ENCODE measurements at places on chromosomes 5 and 9.

DNA sequence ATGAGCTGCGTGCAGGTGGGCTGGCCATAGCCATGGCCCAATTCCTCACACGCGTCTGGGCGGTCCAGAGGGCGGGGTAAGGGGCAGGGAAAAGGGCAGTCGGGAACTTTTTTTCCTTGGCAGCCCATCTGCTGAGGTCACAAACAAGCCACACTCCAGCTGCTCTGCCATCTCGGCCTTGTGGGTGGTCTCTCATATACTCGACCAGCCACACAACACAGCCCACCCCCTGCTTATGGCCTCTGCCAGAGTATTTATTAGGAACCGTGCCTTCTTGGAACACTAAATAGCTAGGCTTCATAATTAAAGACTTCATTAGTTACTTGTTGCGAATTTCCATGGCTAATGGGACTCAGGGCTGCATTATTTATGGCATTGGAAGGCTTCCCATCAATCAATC, 98.5 kb upstream of the LHFPL2 start:
- DNase-seq = no peak

GRCh38 chr5:106092455-106092854, 1578.3 kb downstream of the EFNA5 start:
- no peak for DNase-seq

GRCh38 chr5:142181096-142181495, 72.5 kb downstream of the NDFIP1 start:
- DNase-seq = no peak

GRCh38 chr9:86562691-86563090, 208.5 kb upstream of the TUT7 start:
- DNase-seq = no peak

DNA sequence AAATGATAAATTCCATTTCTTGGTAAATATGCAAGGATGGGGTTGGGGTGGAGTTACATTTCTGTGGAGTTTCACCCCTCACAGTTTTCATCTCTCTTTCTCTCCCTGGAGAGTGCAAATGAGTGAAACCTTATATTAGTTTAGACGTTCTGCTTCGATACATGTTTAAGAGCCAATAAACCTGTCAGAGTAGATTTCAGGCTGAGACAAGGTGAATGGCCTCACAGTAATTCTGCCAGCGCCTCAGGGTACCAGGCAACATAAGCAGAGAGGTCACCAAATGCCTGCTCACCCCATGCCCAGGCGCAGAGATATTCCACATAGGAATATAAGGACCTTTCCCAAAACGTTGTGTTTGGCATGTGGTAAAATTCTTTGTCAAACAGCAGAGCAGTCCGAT, 154.9 kb upstream of the VLDLR start:
- DNase-seq = no peak

DNA sequence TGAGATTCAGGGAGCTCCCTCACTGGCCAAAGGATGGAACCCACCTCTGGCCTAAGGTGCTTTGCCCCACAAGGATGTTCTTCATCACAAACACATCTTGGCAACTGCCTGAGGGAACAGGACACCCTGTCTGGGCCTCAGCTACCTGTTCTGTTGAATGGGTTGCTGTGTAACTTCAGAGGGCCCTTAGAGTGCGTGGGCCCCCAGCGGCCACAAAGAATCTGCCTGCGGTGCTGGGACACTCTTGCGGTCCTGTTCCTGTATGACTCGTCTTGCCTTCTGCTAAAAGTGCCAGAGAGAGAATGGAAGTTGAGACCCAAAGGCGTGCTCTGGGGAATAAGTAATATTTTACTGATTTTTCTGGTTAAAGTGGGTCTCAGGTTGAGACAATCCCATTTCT, 14.1 kb upstream of the RPL26L1 start:
- DNase-seq = no peak

GRCh38 chr5:9785751-9786150, 155.6 kb upstream of the TAS2R1 start:
- DNase-seq = no peak

- peak; percentile 48 for DNase-seq
Observed at GRCh38 chr5:20276061-20276958, 288.3 kb upstream of the CDH18 start.

GRCh38 chr9:124567362-124567761, 60.2 kb upstream of the NR5A1 start:
- DNase-seq = no peak

- DNase-seq = no peak
Observed at GRCh38 chr9:13769641-13770040, 490.1 kb upstream of the MPDZ start.

DNA sequence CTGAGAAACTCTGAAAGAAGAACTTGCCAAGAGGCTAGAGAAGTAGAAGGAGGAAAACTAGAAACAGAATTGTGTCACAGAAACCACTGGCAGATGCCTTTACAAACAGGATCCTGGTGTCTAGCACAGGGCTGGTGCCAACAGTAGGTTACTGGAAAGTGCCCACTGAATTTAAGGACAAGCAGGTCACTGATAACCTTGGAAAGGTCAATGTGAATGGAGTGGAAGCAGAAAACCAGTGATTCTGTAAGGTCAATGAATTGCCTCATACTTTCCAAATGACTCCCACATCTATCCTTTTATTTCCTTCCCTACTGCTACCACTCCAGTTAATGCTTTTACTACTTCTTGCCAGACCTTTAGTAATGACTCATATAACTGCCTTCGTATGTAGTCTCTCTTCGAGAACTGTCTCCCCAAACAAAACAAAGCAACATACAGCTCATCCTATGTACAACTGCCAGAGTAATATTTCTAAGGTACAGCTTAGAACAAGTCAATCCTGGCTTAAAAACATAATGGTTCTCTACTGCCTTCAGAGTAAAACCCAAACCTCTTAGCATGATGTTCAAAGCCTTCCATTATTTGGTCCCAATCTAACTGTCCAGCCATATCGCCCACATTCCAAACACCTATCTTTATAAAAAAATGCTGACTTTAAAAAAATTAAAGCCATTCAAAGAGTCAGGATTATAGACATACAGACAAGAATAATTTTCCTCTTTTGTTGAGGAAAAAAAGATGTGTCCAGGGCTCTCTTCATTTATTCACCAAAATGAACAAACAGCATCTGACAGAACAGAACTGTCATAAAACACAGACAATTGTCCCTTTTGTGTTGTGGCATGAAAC, 52.5 kb downstream of the NR3C1 start:
- no peak for DNase-seq

DNA sequence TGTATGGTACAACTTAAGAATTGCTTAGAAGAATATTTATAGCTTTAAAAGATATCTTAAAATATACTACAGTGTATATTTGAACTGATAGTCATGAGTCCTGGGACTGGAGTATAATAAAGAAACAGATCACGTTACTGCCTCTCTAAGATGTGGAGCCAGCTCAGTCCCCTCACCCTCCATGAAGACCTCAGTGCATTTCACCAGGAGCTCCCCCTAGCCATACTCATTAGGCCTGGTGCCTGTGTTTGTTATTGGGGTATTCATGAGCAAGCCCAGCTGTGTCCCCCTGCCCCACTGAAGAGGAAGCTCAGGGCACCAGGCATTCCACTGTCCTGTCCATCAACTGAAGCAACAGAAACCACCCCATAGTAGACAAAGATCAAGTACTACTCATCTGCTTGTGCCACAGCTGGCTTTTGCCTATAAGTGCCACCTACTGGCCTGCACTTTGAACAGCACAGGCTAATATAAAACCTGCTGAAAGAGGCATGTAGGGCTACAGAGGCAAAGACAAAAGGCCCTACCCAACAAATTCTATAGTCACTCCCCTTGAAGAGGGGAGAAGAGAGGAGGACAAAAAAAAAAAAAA, 850.2 kb upstream of the NUDT12 start:
- peak; percentile 21 for DNase-seq

DNA sequence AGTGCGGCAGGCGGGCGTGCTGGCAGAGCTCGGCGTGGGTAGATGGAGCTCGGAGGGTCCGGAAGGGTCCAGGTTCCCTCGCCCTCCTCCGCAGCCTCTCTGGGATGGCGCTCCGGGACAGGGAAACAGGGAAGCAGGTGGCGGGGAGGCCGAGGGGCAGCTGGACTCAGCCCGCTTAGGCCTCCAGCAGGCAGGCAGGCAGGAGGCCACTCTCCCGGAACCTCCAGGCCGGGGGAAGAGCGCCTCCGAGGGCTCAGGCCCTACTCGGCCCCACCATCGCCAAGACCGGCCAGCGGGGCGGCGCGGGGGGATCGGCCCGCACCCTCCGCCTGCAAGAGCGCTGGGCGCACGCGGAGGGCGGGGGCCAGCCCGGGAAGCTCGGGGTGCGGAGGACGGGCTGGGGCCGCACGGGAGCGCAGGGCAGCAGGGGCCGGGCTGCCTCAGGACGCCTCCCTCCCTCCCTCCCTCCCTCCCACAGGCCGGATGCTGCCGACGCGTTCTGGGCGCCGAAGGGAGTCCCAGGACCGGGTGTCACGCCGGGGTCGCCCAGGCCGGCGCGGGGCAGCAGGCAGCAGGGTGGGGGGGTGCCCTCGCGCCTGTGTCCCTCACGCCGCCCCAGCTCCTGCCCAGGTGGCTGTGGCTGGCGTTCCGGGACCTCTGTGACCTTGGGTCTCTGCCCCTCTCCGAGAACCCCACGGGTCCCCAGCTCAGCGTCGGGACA, 977 bp downstream of the MGAT4B start:
- DNase-seq = no peak

GRCh38 chr5:118290204-118290603, 698.1 kb downstream of the DTWD2 start:
- DNase-seq = no peak

DNA sequence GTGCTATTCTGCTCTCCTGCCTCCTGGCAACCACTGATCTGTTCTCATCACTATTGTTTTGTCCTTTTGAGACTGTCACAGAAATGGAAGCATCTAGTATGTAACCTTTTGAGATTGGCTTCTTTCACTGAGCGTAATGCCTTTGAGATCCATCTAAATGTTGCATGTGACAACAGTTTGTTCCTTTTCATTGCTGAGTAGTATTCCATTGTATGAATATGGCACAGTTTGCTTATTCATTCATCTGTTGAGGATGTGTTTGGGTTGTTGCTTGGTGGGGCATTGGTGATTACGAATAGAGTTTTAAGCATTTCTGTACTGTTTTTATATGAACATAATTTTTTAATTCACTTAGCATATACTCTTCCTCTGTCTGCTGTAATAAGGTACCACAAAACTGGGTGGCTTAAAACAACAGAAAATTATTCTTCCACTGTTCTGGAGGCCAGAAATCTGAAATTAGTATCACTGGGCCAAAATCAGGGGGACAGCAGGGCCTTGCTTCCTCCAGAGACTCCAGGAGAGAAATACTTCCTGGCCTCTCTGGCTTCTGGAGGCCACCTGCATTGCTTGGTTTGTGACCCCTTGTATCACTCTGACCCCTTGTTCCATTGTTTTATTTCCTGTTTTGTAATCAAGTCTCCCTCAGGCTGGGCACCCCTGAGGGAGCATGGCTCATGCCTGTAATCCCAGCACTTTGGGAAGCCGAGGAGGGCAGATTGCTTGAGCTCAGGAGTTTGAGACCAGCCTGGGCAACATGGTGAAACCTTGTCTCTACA, 53.0 kb downstream of the EXOSC2 start:
- DNase-seq = peak; percentile 37
